Spleen (tissue), 13 donors: ENCODE measurements at places on chromosomes 7 and 10. TPM values are rescaled to one million over a fixed set of nuclear protein-coding genes. Genes with fewer than 3 reads are reported as not detected.

The ATRNL1 gene
- total RNA-seq = 2.0 TPM

DNA sequence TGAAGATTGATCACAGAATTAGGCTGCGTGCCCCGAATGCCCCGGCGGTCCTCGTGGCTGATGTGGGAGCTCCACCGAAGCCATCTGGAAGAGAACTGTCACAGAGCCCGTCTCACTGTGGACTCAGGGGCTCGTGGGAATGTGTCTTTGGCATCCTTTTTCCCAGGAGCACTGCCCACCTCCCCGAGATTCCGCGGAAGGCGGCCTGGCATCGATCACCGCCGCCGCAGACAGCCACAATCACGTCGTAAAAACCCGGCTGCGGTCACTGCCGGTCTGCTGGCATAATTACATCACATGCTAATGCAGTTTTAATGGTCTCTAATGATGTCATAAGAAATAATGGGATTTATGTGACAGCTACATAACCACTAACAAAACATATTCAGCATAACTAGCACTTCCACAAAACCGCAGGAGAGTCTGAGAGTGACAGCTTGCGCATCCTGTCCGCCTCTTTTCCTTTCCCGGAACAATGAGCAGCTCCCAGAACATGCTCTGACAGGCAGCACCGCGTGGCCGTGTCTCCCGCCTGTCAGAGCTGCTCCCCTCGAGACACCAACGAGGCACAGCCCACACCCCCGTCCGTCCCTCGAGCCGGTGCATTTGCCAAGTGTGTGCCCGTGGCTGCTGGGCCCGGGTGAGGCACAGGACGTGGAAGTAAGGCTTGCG, 490.0 kb downstream of the PTPRN2 start:
- no peak overlapping the region for H3K4me3 ChIP-seq
- DNase-seq = peak; percentile 48
- no peaks in the 10 kb centered on the region for H3K36me3 ChIP-seq

GRCh38 chr10:35690534-35690933, 48.4 kb upstream of the FZD8 start:
- no peaks in the 10 kb centered on the region for H3K36me3 ChIP-seq
- no peak overlapping the region for H3K4me3 ChIP-seq
- no peaks in the 10 kb centered on the region for H3K27me3 ChIP-seq
- H3K4me1 ChIP-seq = no peaks in the 10 kb centered on the region

GRCh38 chr10:17428351-17429097, 25.9 kb downstream of the ST8SIA6 start:
- peaks cover 37% of the 10 kb centered on the region for H3K4me1 ChIP-seq
- H3K27ac ChIP-seq = peak overlapping the region; percentile 53
- H3K27me3 ChIP-seq = peaks cover 35% of the 10 kb centered on the region
- DNase-seq = peak; percentile 77

The EPO gene
- total RNA-seq = not detected

- H3K36me3 ChIP-seq = no peaks in the 10 kb centered on the region
- H3K27ac ChIP-seq = no peak overlapping the region
- no peak overlapping the region for H3K4me3 ChIP-seq
- H3K4me1 ChIP-seq = no peaks in the 10 kb centered on the region
- DNase-seq = no peak
Measured at GRCh38 chr7:77674878-77675277, 21.4 kb upstream of the RSBN1L start.

GRCh38 chr10:28359334-28359733, 56.5 kb upstream of the MPP7 start:
- no peak overlapping the region for H3K4me3 ChIP-seq
- no peaks in the 10 kb centered on the region for H3K27me3 ChIP-seq
- H3K27ac ChIP-seq = no peak overlapping the region
- no peaks in the 10 kb centered on the region for H3K4me1 ChIP-seq

DNA sequence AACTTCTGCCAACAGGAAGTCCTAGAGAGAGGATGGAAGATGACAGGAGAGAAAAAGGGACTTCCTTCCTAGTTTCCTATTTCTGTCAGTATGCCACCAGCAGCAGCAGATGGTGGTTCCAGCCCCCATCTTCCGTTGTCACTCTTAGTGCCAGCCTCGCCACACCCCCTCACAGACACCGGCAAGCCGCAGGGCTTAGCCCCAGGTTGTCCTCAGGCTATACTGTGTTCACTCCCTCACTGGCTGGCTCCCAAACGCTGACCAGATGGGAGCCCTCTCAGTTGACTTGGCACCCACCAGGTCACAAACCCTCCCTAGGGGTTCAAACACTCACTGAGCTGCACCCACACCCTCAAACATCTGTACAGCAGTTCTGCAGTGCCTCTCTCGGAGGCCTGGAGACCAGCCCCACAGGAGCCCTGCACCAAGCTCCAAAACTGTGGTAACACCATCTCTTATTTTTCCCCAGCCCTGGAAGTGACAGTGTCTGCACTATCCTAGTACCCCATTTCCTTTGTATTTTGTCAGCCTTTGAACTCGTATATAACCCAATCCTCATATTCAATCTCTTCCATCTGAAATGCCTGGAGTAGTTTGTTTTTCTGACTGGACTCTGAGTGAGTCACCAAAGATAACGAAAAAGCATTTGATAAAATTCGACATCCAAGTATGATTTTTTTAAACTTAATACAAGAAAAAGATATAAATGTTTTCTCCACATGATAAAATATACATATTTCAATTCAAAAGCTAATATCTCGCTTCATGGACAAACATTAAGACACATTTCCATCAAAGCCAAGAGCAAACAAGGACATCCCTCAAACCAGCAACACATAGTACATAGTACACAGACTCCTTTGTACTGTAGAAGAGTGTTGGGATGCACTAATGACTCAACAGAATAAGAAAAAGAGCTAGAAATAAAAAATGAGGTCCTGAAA, 34.5 kb downstream of the SMURF1 start:
- DNase-seq = no peak
- no peaks in the 10 kb centered on the region for H3K27me3 ChIP-seq
- peak overlapping the region; percentile 61 for H3K27ac ChIP-seq
- no peak overlapping the region for H3K4me3 ChIP-seq
- peaks cover 75% of the 10 kb centered on the region for H3K4me1 ChIP-seq

DNA sequence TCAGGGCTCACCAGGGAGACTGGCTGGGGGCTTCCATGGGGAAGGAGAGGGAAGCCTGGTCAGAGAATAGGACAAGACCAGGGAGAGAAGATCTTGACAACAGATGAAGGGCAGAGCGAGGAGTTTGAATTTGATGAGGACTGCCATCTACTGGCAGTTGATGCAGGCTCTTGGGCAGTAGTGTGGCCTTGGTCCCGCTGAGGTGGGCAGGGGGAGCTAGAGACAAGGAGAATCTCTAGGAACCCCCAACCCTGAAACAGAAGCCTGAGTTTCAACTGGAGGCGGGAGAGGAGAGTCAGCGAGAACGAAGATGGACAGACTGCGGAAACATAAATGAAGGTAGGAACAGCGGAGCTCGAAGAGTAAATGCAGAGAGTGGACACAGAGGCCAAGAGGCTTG, 81.0 kb downstream of the PPP1R3C start:
- DNase-seq = no peak
- H3K4me1 ChIP-seq = no peaks in the 10 kb centered on the region
- no peaks in the 10 kb centered on the region for H3K36me3 ChIP-seq

GRCh38 chr10:47449979-47450378, 33.9 kb downstream of the ANXA8 start:
- no peaks in the 10 kb centered on the region for H3K36me3 ChIP-seq
- H3K4me1 ChIP-seq = no peaks in the 10 kb centered on the region
- DNase-seq = peak; percentile 70
- no peak overlapping the region for H3K4me3 ChIP-seq
- H3K27ac ChIP-seq = no peak overlapping the region

GRCh38 chr10:127694580-127695193, 42.3 kb upstream of the FOXI2 start:
- no peak for DNase-seq
- no peaks in the 10 kb centered on the region for H3K4me1 ChIP-seq
- H3K27ac ChIP-seq = no peak overlapping the region
- no peaks in the 10 kb centered on the region for H3K27me3 ChIP-seq
- no peaks in the 10 kb centered on the region for H3K36me3 ChIP-seq

The PAOX gene
- 22.8 TPM for total RNA-seq

DNA sequence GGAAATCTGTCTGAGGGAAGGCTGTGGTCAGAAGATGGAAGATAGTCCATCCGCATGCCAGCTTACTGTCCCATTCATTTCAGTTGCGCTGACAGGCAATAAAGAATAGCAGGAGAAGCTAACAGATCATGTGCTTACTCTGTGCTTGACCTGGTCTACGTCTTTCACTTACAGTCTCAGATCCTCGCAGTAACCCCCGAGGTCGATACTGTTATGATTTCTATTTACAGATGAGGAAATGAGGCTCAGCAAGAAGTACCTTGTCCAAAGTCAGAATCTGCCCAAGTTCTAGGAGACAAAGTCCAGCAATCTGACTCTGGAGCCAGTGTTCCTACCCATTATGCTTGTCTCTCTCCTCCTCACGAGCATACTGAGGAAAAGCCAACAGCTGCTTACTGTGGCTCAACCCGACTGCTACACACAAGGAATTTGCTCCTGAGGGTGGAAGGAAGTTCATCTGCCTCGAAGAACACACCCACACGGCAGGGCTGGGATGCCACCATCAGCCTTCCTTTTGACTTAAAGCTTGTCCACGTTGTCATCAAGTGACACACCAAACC, 74.2 kb downstream of the MINPP1 start:
- H3K27me3 ChIP-seq = no peaks in the 10 kb centered on the region
- no peaks in the 10 kb centered on the region for H3K36me3 ChIP-seq
- no peak overlapping the region for H3K27ac ChIP-seq
- DNase-seq = no peak
- H3K4me3 ChIP-seq = no peak overlapping the region

DNA sequence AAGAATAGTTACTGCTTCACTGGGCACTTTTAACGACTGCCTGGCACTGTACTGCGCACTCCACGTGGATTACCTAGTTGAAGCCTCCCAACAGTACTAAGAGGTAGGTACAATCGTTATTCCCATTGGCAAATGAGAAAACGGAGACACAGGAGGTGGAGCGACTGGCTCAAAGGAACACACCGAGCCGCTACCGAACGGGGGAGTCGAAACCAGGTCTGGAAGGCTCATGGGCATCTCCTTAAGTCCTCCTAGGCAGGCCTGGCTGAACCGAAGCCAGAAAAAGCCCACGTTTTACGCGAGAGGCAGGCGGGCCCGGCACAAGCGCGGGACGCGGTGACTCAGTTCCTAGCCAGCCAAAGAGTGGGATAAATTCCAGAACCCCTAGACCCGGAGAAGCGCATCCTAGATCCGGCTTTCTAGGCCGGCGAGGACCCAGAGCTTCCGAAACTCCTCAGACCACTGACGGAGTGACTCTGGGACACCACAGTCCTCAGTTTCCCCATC, 472 bp downstream of the PDAP1 start:
- H3K27me3 ChIP-seq = no peaks in the 10 kb centered on the region
- H3K27ac ChIP-seq = peak overlapping the region; percentile 98
- H3K4me3 ChIP-seq = peak overlapping the region; percentile 97
- H3K4me1 ChIP-seq = peaks cover 36% of the 10 kb centered on the region
- DNase-seq = no peak
- peaks cover 42% of the 10 kb centered on the region for H3K36me3 ChIP-seq

- DNase-seq = no peak
- H3K27ac ChIP-seq = no peak overlapping the region
- H3K4me3 ChIP-seq = no peak overlapping the region
- no peaks in the 10 kb centered on the region for H3K27me3 ChIP-seq
Measured at GRCh38 chr7:79287981-79288380, 165.5 kb downstream of the MAGI2 start.

DNA sequence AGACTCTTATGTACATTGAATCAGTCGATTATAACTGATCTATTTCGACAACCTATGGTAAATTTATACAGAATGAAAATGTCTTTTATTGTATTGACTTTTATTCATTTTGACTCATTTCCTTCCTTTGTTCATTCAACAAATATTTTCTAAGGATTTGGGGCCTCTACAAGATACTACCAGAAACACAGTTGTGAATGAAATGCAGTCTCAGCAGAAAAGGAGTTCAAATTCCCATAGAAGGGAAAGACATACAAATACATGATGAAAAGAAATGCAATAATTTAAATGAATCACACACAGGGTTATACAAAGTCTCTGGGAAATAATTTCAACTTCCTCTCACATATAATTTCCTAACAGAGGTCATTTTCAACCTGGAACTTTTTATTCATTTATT, 134.0 kb upstream of the SEMA3A start:
- H3K36me3 ChIP-seq = no peaks in the 10 kb centered on the region
- H3K4me3 ChIP-seq = no peak overlapping the region
- H3K4me1 ChIP-seq = no peaks in the 10 kb centered on the region
- H3K27me3 ChIP-seq = no peaks in the 10 kb centered on the region
- no peak for DNase-seq
- H3K27ac ChIP-seq = no peak overlapping the region

DNA sequence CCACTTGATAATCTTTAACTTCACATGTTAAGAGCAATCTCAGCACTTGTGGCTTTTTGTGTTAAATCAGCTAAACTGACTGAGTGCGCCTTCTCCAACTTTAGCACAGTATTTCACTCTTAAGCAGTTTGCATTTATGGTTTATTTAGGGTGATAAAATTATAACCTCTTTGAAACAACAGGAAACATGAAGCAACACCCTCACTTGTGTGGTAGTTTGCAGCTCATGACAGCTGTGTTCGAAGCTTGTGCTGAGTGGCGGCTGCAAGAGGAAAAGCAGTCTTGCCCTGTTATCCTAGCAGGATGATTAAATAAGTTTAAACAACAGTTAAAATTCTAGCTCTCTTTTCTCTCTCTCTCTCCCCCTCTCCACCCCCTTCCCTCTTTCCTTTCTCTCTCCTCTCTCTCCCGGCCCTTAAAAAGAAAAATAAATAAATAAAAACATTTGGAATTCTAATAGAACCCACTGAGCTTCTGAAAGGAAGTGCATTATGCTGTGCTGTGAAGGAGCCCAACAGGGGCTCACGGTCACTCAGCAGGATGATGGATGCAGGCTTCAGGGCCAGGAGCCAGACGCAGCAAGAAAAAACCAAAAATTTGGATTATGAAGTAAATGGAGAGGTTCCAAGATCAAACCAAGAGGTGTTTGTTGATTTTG, 25.2 kb downstream of the OGDH start:
- peaks cover 63% of the 10 kb centered on the region for H3K4me1 ChIP-seq
- peaks cover 6% of the 10 kb centered on the region for H3K36me3 ChIP-seq
- DNase-seq = no peak
- peak overlapping the region; percentile 82 for H3K27ac ChIP-seq

DNA sequence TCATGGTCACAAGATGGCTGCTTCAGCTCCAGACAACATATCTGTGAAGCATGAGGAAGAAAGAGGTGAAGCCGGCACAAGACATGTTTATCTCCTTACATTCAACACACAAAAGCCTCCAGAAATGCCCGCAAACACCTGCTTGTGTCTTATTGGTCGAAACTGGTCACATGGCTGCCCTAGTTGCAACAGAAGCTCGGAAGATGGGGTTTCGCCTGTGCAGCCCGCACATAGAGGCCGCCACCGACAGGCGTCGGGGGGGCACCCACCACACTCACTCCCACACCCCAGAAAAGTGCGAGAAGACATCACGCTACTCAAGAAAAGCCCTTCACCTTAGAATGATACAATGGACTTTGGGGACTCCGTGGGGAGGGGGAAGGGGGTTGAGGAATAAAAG, 63.0 kb upstream of the MGMT start:
- H3K36me3 ChIP-seq = no peaks in the 10 kb centered on the region
- H3K27ac ChIP-seq = no peak overlapping the region
- no peak overlapping the region for H3K4me3 ChIP-seq
- H3K27me3 ChIP-seq = peaks cover 10% of the 10 kb centered on the region
